Activated T-helper 1 cell treated with anti-CD3 and anti-CD28 coated beads, Interleukin-2, amount 50 U/mL, for 16 hours (primary cell): ENCODE measurements at places on chromosomes 1 and 21.

DNA sequence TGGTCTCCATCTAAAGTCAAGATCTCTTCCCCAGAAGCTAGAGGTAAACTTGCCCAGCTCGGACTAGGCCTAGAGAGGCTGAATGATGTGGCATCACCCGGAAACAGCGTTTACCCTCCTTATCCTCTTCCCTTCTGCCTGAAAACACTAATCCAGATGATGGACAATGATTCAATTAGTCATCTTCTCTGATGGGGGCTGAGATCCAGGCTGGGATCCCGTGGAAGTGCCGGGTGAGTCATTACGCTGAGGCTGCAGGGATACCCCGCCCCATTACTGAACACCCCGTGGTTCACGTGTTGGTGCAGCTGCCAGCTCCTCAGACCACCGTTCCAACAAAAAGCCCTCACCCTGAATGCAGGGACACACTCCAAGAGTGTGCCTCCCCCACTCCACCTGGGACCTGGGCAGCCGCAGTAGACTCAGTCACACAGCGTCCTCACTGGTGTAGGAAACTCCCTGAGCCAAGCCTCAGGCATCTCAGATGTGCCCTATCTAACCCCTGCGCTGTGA, 2.0 kb downstream of the S100A6 start:
- DNase-seq: no peak

GRCh38 chr1:109225308-109225707, 11.6 kb downstream of the SARS1 start:
- no peak for DNase-seq

GRCh38 chr1:222975472-222976122, 160.8 kb downstream of the DISP1 start:
- no peak for DNase-seq

- no peak for DNase-seq
These were observed 11.7 kb upstream of the WNT9A start for GRCh38 chr1:227959325-227959860.

DNA sequence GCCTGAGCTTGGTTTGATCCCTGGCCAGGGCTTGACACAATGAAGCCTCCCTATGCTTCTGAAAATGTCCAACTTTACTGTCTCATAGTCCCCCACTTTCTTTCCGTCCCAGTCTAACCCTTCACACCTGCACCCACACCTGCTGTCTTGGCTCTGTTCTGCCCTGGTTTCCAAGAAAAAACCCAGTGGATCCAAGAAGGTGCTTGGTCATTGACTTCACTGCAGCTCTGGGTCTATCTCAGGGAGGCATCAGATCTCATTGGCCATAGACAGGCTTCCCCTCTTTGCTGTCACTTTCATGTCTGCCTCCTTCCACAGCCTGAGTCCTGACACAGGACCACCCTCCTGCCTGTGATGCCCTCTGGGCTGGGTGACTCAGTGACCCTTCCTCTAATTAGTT, 37.8 kb upstream of the ETV3 start:
- no peak for DNase-seq

- DNase-seq: no peak
These were observed 267.7 kb downstream of the ZNF648 start for GRCh38 chr1:181793831-181794230.

DNA sequence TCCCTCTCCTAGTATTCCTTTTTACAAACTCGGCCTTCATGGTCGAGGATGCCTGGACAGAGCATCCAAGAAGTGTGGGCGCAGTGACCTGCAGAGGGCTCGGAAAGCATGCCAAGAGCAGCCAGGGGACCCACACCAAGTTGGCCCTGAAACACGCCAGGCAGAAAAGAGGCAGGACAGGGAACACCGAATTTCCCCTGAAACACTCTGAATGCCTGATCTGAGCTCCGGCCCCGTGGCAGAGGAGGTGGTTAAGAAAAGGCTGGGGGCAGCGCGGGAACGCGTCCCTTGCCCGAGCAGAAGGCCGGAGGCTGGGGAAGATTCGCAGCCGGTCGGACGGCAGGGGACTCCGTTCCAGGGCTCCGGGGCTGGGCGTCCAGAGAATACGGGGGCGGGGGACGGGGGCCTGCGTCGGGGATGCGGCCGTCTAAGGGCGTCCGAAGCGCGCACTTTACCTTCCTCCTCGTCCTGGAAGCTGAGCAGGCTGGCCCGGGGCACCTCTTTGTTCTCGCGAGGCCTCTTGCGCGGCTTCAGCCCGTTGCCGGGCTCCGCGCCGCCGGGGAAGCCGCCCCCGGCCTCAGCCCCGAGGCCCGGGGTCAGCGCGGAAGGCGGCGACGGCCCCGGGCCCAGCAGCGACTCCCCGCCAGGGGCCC, 558 bp downstream of the PAXBP1 start:
- peak; percentile 7 for DNase-seq

DNA sequence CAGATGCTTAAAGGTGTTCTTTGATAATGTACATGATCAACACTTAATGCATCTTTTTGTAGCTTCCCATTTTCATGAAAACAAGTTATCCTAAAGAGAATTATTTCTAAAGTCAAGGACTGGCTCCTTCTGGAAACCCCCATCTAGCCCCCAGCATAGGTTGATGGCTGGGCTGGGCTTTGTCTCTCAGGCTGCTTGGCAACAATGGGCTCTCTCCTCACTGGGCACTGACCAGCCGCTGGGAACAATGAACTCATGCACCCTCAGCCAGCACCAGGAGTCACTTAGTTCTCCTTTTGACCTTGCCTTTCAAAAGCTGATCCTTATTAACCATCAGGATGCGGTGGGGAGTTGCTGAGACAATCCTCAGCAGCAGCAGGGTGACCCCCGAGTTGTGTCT, 293.0 kb upstream of the PLXNA2 start:
- DNase-seq: no peak

DNA sequence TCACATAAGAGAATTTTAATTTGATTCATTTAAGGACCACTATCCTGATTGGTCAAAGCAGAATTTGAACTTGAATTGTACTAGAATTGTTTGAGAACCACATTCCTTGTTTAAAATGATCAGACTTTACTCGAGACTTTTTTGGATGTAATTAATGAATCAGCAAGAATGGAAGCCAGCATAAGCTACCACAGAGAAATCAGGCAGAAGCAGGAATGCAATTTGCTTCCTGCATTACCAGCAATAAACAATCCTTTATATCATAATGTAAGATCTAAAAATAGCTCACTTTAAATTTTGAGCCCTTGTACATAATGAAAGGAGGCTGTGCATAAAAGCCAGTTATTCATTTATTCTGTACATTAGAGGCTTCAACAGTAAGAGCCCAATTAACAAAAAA, 119.8 kb upstream of the BACE2 start:
- no peak for DNase-seq

GRCh38 chr1:237717106-237717505, 173.6 kb downstream of the ZP4 start:
- no peak for DNase-seq

GRCh38 chr1:85195703-85196102, 5.1 kb downstream of the SYDE2 start:
- no peak for DNase-seq

DNA sequence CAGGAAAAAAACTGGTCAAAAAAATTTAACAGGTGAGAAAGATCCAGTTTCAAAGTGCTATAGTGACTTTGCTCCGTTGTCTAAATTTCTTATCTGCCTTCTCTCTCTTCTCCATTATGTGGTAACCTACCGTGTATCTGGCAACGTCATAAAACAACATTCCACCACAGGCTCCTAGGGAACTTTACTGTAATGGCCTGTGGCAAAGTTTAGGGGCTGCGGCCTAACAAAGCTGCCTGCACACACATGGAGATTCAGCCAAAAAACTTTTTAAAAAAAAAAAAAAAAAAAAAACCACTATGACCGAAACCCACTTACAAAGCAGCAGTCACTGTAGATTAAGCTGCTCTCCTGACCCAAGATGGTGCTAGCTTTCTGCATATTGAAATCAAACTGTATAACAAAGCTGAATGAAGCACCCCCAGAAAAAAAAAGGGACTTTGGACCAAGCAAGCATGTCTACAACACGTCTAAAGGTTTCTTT, 202.6 kb downstream of the SLC45A1 start:
- no peak for DNase-seq

GRCh38 chr1:223761411-223761810, 49.1 kb downstream of the CAPN2 start:
- DNase-seq: no peak

GRCh38 chr1:68196676-68197075, 35.6 kb downstream of the WLS start:
- no peak for DNase-seq

DNA sequence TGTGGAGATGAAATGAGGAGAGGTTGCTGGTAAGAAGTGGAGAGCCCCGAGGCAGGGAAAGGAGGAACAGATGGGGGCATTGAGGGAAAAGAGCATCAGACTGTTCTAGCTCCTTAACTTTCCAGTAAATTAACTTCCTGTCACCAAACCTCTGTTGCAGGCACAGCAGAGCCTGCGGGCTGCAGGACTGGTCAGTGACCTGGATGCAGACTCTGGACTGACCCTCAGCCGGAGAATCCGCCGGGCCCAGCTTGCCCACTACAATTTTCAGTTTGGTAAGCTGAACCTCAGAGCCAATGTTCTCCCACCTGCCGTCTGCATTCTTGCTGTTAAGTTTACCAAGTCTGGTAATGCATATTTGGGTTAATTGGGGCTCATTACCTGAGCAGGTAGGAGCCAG, 2.5 kb upstream of the ECM1 start:
- no peak for DNase-seq

DNA sequence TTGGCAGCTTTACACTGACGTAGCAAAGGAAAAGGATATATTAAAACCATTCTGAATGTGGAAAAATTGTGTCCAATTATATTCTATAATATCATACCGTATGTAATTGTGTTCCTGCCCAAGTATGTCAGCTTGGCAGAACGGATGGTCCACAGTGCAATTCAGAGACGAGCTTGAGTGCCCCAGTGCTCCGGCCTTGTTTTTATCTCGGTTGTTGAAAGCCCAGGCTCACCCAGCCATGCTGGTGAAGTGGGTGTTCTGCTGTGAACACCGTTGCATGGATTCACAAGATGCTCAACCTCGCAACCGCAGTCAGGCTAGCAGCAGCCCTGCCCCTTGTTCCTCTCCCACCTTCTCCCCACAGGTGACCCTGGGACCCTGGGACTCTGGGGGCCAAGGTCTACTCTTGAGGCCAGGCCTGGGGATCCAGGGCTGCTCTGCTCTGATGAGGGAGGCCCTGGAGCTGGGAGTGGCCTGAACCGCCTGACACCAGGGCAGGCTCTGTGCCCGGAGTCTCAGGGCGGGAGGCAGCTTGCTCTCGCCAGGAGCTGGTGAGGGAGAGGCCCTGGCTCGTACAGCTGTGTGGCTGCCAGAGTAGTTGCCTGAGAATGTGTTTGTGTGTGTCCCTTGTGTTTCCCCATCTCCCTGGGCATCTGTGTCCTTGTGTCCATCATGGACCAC, 11.2 kb downstream of the PTPRF start:
- DNase-seq: no peak

- DNase-seq: no peak
These were observed 57.8 kb upstream of the HSD17B7 start for GRCh38 chr1:162732566-162733335.
